ENCODE measurements at places on chromosomes 3 and 15.

- DNase-seq = no peak
These were observed 229.2 kb upstream of the CHRNA7 start for GRCh38 chr15:31801152-31801551.

DNA sequence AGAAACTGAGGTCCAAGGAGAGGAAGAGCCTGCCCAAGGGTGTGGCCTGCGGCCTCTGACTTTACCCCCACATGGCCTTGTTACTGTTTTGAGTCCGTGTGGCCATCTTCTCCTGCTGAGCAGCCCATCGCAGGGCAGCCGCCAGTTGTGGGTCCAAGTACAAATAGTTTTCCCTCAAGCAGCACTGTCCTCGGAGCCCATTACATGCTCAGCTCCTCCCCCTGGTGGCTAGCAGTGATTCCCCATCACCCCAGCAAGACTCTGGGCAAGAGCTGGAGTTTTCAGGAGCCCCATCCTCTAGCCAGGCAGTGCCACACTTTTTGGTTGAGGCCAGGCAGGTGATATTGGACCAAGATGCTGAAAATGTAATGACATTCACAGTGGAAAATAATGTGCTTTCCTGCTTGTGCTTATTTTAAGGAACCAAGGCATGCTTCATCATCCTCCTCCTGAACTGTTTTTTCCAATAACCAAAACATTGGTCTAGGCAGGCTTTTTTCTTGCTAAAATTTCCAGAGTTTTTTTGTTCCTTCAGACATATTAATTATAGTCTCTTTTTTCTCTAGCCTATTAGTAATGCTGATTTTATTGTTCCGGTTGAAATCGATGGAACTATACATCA lies 23.2 kb upstream of the VILL start:
- no peak for DNase-seq

GRCh38 chr15:67823314-67824196 lies 1.8 kb upstream of the SKOR1 start:
- no peak for DNase-seq

DNA sequence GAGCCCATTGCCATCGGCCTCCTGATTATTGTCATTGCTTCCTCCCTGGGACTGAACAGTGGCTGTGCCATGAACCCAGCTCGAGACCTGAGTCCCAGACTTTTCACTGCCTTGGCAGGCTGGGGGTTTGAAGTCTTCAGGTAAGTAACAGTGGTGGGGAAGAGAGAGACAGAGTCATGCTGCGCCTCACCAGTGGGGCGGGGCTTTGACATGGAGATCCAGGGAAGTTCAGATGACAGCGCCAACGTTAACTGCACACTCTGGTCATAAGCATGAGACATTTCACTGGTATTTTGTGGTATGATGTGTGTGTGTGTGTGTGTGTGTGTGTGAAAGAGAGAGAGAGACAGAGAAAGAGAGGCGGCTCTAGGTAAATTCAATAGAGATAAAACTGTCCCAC lies 41.0 kb downstream of the AQP9 start:
- peak; percentile 68 for DNase-seq

GRCh38 chr3:126613479-126614188 lies 41.3 kb downstream of the TXNRD3 start:
- DNase-seq = no peak

- DNase-seq = peak; percentile 97
These were observed at the start of gene MAP3K13 for GRCh38 chr3:185362850-185363661. Gene MAP3K13 (plus strand): TSS chr3:185363136. CDS start chr3:185428582, 65,446 bp downstream.

GRCh38 chr3:14113965-14114635 lies 10.6 kb downstream of the CHCHD4 start:
- no peak for DNase-seq

DNA sequence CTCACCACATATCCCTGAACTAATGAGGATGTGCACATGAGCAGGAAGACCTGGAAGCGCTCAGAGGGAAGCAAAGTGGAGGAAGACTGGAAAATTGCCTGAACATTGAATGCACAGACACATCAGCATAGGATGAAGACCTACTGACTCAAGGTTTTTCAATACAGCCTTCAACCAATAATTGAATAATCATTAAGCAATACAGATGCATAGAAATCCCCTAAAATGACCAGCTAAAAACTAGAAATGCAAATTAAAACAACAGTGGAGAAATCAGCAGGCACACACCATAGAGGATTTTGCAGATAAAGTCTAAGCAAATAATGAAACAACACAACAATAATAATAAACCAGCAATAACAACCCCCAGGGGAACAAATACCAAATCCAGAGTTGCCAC lies 80.4 kb downstream of the CEP152 start:
- no peak for DNase-seq

DNA sequence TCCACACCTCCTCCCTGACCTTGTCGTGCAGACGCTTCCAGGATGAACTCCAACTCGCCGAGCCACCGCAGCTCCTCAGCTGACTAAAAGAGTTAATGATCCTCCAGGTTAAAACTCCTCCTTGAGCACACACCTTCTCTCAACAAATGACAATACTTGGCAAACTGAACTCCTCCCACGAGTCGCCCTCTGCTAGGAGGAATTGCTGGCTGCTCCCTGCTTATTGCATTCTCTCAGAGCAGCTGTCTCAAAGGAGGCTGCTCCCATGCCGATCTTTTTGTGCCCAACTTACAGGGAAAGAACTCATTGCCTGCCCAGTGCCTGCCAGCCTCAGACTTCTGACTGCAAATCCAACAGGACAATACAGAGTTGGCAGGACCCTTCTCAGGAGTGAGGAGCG lies at the start of gene ATP13A4:
ATP13A4 (minus strand) TSS at position 85 of the 400 bp plus-strand sequence. CDS start 96 bp downstream, outside the sequence.
- no peak for DNase-seq

GRCh38 chr15:60795889-60796288 lies 316.9 kb upstream of the ICE2 start:
- no peak for DNase-seq

- no peak for DNase-seq
These were observed 55.8 kb downstream of the DAPK2 start for GRCh38 chr15:63990454-63990853.

DNA sequence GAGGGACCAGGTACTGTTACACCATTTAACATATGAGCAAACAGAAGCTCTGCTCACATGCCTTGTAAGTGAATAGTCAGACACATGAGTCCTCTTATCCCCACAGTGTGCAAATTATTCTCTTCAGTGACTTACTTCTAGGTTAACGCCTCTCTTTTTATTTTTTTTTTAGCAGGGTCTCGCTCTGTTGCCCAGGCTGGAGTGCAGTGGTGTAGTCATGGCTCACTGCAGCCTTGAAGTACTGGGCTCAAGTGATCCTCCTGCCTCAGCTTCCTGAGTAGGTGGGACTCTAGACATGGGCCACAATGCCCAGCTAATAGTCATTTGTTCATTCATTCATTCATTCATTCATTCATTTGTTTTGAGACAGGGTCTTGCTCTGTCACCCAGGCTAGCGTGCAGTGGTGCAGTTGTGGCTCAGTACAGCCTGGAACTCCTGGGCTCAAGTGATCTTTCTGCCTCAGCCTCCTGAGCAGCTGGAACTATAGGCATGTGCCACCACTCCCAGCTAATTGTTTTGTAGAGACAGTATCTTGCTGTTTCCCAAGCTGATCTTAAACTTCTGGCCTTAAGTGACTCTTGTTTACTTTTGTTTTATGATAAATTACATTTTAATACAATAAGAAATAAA lies 94.7 kb downstream of the LRRC28 start:
- DNase-seq = no peak

DNA sequence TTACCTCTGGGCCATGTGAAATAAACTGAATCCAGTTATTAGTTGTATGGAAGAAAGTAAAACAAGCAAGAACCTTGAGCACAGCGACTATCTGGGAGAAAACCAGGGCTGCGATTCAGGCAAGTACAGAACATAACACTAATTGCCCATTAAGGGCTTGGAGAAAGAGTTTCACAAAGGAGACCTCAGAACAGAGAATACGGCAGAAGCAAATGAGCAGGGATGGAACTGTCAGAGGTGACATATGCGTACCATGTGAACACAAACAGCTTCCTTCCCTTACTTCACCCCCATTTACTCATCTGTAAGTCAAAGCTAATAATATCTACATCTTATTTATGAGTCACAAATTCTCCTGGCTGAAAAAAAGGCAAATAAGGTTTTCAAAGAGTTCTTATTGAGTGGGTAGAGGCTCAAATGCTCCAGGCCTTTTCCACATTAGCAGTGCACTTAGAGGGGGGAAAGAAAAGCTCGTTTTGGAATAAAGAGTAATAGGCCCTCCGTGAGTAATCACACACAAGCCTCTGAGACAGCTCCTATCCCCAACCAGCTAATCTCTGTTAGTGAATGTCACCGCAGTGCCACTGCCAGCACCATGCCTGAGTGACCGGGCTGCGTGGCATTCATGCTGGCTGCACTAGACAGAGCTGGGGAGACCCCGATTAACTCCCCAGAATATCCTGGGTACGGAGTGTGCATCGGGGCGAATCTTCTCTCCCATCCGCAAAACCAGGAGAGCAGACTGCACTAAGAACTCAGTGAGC lies 2.6 kb downstream of the PCSK6 start:
- no peak for DNase-seq

- no peak for DNase-seq
These were observed 22.2 kb downstream of the ALDH1A2 start for GRCh38 chr15:58043192-58043903.

DNA sequence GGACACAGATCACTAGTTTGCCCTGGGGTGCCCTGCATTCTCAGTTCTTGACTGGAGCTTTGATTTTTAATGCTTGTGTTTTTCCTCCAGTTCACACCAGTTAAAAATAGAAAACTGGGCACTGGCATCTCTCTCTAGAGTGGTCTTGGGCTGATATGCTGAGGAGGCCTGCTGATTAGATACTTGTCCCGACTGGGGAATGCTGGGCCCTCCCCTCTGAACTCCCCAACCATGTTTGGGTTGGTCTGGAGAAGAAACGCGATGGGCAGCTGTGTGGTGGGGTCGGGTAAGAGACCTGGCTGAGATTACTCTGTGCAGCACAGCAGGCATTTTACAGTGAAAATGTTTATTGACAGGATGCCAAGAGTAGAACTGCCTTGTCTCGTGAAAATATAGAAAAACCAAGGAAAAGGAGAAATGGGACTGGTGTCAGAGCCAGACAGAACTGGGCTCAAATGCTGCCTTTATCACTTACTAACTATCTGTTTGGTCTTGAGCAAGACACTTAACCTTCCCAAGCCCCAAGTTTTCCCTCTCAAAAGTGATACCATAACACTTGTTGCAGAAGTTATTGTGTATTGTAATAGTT lies 1.6 kb upstream of the ACTC1 start:
- no peak for DNase-seq

GRCh38 chr3:6518709-6519345 lies 342.1 kb upstream of the GRM7 start:
- no peak for DNase-seq

GRCh38 chr3:186002884-186003472 lies 65.2 kb upstream of the TRA2B start:
- DNase-seq = no peak

DNA sequence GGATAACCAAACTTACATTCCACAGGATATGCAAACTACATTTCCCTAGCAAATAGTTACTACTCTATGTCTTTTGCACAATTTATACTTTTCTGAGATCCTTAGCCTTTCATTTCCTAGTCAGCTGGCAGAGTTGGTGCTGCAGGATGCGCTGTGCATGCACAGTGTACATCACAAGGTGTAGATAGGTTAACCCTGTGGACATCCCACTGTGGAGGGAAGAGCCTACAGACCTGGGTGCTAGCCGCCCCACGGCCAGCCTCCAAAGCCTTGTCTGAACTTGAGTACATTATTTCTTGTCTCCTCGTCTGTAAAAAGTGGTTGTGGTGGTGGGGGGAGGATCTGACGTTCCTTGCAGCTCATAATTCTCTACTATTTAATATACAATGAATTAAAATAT lies 3.5 kb downstream of the TNFSF10 start:
- no peak for DNase-seq

GRCh38 chr15:89841962-89842361 lies 27.3 kb upstream of the ANPEP start:
- DNase-seq = no peak

- no peak for DNase-seq
These were observed 44.1 kb downstream of the CD200R1 start for GRCh38 chr3:112930771-112931170.

GRCh38 chr15:90956274-90957030 lies 1.8 kb downstream of the RCCD1 start:
- no peak for DNase-seq

- no peak for DNase-seq
These were observed 66.2 kb upstream of the ONECUT1 start for GRCh38 chr15:52856286-52856685.

GRCh38 chr3:38039101-38039898 lies at the start of gene DLEC1:
Gene DLEC1 (plus strand): TSS chr3:38039208. CDS start chr3:38039226, 18 bp downstream.
- no peak for DNase-seq

DNA sequence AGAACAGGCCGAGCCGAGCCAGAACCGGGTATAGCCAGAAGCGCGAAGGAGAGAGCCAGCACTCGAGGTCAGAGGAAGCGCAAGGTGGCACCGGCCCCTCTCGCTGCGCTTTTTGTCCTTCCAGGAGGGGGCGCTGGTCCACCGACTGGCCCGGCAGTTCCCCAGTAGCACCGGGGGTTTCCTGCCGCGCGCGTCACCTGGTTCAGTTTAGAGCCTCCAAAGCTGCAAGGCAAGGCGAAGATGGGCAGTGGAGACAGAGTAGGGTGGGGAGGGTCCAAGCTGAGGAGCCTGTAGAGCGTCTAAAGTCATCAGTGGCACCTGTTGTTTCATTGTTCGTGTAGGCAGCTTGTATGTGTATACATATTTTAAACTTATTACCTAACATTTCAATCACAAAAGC lies 7.6 kb upstream of the NR2E3 start:
- DNase-seq = no peak

DNA sequence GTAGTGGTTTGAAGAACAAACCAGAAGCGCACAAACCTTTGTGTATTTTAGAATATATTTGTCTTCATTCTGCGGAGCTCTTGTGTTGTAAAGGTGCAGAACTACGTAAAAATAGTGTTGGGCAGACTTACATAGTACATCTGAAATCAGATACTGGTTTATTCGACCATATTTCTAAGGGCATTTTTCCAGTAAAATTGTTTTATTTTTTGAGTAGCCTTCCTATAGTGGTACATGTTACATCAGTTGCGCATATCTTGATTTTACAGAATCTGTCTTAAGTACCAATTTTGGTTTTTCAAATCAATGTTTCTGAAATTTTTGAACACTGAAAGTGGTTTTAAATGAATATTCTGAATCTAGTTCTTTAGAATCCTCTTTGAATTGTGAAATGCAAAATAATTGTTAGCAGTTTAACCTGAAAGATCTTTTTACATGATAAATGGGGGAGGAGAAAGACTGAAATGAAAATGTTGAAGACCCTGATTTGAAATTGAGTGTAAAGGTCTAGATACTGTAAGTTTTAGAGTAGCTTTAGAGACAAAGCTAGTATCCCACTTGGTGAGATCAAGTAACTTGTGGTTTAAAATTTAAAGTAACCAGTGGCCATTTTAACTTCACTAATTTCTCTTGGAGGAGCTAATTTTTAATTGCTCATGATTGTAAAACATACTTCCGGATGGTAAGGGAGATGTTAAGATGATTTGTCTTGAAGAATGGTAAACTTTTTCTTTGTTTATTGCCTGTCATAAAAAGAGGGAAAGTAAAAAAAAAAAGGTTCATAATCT lies 15.5 kb upstream of the CHD2 start:
- no peak for DNase-seq

Data from epithelial cell of prostate (primary cell).